Naive B cell (primary cell): ENCODE measurements at places on chromosomes 2 and 18. TPM values are rescaled to one million over a fixed set of nuclear protein-coding genes. Genes with fewer than 3 reads are reported as not detected.

Gene DTNA
- polyA plus RNA-seq: not detected

Gene CDC42EP3
- 4.5 TPM for polyA plus RNA-seq

- DNase-seq: no peak
Observed at GRCh38 chr18:46433121-46433826, 223.7 kb downstream of the LOXHD1 start.

DNA sequence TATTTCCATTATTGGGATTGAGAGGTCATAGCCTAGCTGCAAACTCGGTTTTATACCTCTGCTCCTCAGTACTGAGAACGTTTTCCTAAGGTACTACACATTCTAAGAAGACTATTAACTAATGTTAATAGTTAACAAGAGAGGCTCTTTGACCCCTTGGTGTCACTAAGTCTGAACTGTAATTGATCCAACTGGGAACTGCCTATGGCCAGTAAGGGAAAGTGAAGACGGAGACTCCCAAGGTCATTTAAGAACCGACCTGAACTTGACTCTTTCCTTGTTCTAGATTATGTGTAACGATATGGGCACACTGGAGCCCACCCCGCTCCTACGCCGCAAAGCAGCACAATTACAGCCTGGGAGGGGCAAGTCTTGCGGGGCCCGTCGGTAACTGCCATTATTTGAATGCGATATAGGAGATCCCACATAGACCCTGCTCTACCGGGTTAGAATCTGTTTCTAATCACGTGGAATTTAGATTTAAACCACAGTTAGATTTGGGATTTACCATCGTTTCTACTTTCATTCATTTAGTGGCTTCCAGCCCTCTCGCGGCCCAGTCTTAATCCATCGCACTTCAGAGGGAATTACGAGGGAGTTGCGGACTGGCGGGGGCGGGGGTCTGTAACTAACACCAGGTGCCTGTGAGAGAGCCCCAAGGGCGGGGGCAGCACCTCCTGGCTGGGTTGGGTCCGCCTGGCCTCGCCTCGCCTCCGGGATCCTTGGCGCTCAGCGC lies 84.1 kb upstream of the EPB41L3 start:
- DNase-seq: no peak

DNA sequence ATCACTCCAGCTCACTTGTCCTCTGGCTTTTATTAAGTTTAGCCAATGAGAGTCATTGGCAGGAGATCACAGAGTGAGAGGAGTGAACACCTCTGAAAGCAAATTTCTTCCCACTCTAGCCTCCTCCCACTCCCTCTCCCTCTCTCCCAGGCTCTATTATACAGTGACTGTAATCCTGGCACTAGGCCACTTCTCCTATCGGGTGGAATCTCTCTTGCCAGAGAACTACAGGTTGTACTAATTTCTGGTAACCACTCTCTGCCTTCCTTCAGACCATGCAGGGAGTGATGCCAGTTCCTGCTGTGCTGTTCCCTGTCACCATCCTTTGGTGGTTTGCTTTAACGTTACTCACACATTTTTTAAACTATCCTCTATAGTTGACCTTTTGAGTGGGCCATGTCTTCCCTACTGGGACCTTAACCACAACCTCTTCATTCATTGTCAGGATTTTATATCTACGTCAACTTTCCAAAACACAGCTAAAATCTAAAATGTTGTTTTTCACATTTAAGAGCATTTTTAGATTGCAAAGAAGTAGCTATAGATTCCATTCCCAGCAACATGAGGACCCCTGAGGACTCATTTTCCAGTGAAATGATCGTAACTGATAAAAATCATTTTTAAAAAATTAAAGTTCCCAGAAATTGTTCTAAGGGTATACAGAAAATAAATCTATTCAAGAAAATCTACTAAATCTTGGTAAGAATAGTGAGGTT lies 217.1 kb downstream of the MREG start:
- no peak for DNase-seq

- no peak for DNase-seq
Observed at GRCh38 chr2:60821587-60822302, 59.6 kb upstream of the REL start.
